Cerebellar nuclear complex (tissue), 1 donor: ENCODE measurements at places on chromosomes 7 and 10.

GRCh38 chr10:59876695-59877094 is 29.7 kb downstream of the CCDC6 start:
- DNase-seq, result no peak

DNA sequence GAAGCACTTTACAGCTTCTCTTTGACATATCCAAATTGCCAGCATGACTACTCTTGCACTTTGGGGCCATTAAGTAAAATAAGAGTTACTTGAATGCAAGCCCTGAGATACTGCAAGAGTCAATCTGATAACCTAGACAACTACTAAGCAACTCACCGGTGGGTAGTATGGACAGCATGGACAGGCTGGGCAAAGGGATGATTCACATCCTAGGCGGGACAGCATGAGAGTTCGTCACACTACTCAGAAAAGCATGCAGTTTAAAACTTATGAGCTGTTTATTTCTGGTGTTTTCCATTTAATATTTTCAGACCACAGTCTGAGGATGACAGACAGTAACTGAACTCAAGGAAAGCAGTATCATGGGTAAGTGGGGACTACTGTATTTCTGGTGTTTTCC is 84.0 kb downstream of the ORC5 start:
- no peak for DNase-seq

DNA sequence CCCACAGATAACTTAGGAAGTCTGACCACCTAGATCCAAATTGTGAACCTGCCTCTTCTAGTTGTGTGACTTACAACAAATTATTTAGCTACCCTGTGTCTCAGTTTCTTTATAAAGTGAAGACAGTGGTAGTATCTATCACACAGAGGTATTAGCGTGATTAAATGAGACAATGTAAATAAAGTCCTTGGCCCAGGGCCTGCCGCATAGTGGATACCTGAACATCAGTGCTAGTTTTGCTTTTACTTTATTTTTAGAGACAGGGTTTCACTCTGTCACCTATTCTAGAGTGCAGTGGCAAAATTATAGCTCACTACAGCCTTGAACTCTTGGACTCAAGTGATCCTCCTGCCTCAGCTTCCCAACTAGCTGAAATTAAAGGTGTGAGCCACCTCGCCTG is 177.1 kb downstream of the CDK14 start:
- DNase-seq, result no peak

DNA sequence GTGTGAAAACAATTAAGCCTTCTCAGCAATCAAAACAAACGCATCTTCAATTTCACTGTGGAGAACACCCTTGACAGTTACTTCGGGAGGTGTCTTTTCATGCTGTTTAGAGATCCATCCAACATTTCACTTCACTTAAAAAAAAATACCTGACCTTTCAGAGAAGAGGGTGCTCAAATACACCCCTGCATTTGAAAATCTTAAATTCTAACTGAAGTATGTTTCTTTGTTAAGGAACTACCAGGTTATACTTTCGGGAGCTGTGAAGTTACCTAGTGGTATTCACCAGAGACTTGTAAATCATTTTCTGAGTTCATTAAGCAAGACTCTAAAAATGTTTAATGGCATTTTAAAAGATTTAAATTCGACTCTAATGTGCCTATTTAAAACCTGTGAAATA is 38.8 kb downstream of the CNPY1 start:
- DNase-seq, result no peak

- no peak for DNase-seq
Observed at GRCh38 chr7:77360104-77360503, 56.0 kb downstream of the GSAP start.

DNA sequence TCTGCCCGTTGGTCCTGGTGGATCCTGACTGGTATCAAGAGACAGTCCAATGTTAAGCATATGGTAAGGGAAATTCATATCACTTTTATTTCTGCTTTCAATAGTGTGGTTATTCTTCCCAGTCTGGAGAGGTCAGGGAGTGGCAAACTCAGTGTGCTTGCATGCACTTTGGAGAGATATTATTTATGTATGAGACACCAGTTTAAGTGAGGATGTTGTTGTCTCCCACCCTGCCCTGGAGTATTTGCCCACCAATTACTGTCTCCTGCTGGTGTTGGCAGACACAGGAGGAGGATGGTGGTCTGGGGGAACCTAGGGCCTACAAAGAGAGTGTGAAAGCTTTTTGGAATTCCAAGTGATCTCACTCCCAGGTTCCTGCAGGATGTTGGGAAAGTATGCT is 59.7 kb downstream of the OR13A1 start:
- no peak for DNase-seq

DNA sequence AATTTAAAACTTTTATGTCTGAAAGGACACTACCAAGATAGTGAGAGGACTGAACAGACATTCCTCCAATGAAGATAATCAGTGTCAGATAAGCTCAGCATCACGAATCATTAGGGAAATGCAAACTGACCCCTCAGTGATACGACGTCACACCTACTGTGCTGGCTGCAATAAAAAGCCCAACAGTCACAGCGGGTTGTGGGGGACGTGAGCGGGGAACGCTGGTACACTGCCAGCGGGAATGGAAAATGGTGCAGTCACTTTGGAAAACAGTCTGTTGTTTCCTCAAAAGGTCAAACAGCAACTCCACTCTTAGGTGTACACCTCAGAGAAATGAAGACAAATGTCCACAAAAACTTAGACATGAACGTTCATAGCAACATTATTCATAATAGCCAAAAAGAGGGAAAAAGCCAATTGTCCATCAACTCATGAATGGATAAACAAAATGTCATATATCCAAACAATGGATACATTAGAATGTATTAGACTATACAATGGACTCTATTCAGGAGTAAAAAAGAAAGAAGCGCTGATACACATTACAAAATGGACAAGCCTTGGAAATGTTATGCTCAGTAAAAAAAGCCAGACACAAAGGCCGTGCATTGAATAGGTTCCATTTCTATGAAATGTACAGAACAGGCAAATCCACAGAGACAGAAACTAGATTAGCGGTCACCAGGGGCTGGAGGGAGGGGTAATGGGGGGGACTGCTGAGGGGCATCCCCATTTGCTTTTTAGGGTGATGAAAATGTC is 2.4 kb upstream of the ECHS1 start:
- no peak for DNase-seq

GRCh38 chr7:131455546-131455945 is 100.9 kb downstream of the PODXL start:
- DNase-seq, result no peak

DNA sequence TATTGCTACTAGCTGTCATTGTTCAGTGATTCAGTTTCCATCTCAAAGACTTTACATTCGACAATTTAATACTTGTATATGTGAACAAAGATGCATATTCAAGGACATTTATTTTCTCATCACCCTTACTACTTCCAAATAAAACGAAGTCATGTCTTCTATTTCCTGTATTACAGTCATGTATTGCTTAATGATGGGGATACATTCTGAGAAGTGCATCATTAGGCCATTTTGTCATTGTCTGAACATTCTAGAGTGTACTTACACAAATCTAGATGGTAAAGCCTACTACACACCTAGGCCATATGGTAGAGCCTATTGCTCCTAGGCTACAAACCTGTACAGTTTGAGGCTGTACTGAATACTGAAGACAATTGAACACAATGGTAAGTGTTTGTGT is 6.5 kb downstream of the C10orf95 start:
- DNase-seq, result no peak

DNA sequence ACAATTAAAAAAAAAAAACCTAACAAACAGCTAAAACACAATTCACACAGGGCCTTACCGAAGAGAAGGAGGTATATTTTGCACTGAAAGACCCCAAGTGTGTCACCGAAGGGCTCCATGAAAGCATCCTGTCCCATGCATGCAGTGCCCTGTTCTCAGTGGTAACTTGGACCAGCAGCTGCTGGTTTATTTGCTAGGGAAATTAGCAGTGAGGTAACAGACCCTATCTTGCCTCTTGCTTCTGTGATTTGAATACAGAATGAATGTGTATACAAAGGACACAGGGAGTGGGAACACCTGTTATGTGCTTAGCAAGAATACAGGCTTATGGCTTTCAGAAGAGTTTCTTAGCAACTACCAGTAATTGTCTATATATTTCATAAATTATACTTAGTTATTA is at the start of gene HEPACAM2:
Gene HEPACAM2, minus strand, starts transcription at position 160 of the 400 bp plus-strand sequence.
- no peak for DNase-seq

DNA sequence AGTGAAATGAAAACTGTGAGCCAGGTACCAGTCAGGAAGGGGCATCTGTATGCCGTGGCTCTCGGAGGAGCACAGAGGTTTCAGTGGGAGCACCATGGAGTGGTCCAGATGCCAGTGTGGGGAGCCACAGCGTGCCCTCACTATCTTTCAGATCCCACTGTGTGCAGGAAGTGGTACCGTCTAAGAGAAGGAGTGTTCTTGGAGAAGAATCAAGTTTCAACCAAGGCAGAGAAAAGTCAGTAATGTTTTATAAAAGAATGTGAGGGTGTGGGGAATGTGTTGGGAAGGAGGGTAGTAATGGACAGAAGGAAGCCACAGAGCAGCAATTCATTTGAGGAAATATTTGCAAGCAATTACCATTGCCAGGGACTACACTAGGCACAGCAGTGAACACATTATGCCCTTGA is 35.6 kb downstream of the PRKAR2B start:
- DNase-seq, result no peak

DNA sequence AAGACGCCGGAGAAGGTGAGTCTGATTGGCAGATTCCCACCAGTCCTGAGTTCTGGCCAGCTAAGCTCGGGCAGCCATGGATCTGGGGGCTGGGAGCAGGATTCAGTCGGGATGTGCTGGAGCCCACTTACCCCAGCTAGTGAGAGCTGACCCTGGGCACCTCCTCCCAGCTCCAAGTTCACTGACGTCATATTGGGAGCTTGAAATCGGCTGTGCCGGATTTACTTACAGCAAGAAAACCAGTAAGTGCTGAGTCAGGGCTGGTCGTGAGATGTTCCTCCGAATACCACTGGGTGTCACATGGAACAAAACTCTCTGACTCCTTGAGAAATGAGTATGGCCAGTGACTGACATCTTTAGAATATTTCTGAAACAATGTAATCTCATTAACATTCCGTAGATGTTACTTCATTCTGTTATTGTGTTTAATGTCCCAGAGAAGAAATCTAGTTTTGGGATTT is 621.2 kb downstream of the SDK1 start:
- DNase-seq, result no peak

DNA sequence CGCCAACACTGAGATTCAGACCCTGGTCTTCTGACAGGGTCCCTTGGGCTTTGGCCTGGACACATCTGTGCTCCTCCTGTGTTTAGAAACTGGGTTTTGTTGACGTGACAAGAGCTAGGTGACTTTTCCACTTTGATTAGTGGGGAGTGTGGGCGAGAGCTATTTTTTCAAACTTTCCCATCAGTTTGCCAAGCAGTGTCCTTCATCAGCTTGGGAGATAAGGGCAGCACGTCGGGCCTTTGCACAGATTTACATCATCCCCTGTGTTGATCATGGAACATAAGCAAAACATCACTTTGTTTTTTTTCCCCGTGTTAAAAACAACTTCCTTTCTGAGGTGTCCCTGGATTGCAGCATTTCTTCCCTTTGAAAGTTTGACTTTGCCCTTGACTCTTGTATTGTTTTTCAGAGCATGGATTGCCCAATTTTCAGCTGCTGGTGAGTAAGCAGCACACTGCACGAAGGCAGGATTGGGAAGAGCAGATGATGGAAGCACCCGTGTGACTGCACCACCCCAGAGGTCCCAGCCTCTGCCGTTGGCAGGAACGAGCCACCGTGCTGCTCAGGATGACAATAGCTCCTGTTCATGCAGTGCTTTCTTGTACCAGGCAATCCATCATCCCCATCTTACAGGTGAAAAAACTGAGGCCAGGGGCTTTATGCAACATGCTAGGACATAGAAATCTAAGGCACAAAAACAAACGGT is 6.4 kb upstream of the IGFBP1 start:
- no peak for DNase-seq

DNA sequence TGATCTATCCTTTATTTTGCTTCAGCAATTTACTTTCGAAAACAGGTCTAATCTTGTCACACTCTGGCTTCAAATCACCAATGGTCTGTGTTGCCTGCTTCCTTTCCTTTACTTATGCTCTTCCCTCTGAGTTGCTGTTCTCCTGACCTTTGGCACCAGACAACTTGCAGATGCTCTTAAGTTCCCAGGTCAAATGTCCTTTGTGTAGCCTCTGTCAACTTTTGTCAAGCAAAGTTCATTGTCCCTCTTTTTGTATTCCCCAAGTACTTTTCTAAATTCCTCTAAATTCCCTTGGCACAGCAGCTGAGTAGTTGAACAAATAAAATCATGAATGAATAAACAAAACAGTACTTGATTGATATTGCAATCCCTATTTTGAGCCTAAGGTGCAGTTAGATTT is 289.4 kb downstream of the BICC1 start:
- no peak for DNase-seq

DNA sequence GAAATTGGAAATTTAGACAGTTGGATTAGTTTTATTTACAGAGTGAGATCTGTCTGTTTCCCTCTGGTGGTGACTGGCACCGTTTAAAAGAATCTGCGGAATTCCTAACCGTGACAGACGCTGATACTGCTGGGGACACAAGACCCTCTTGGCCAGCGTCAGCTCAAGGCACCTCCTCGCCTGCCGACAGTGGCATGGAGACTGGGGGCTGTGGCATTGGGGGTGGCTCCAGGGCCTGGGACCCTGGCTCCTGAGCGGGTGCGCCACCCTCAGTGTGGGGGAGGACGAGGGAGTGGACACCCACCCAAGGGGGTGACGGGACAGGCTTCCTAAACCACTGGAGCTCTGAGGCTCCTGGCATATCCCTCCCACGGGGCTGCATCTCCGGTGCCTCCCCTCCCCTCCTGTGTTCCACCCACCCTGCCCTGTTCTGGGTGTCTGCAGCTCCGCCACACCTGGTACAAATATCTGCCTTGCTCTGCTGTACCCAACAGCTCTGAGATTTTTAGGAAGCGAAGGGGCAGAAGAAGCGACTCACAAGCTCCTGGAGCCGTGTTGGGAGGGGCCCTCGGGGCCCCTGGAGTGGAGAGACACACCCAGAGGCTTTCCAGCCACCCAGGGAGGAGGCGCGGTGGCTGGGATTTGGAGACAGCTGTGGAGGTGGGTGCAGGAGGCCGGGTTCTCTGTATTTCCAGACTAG is 178.7 kb downstream of the DNAJB6 start:
- DNase-seq, result no peak

- no peak for DNase-seq
Observed at GRCh38 chr10:106355450-106355849, 809.1 kb downstream of the SORCS1 start.

GRCh38 chr10:84088626-84089025 is 50.7 kb upstream of the GHITM start:
- DNase-seq, result no peak

DNA sequence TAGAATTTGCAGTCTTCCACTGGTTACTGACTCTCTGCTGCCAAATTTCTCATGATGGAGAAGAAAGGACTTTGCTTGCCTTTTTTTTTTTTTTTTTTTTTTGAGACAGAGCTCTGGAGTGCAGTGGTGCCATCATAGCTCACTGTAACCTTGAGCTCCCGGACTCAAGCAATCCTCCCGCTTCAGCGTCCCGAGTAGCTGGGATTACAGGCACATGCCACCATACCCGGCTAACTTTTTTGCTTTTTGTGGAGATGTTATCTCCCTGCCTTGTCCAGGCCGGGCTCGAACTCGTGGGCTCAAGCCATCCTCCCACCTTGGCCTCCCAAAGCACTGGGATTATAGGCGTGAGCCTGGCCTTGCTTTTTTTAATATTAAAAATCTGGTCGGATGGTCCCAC is 6.2 kb downstream of the INSIG1 start:
- no peak for DNase-seq

- no peak for DNase-seq
Observed at GRCh38 chr7:44618753-44619152, 12.3 kb downstream of the OGDH start.
